ENCODE measurements at places on chromosomes 7 and 10.

DNA sequence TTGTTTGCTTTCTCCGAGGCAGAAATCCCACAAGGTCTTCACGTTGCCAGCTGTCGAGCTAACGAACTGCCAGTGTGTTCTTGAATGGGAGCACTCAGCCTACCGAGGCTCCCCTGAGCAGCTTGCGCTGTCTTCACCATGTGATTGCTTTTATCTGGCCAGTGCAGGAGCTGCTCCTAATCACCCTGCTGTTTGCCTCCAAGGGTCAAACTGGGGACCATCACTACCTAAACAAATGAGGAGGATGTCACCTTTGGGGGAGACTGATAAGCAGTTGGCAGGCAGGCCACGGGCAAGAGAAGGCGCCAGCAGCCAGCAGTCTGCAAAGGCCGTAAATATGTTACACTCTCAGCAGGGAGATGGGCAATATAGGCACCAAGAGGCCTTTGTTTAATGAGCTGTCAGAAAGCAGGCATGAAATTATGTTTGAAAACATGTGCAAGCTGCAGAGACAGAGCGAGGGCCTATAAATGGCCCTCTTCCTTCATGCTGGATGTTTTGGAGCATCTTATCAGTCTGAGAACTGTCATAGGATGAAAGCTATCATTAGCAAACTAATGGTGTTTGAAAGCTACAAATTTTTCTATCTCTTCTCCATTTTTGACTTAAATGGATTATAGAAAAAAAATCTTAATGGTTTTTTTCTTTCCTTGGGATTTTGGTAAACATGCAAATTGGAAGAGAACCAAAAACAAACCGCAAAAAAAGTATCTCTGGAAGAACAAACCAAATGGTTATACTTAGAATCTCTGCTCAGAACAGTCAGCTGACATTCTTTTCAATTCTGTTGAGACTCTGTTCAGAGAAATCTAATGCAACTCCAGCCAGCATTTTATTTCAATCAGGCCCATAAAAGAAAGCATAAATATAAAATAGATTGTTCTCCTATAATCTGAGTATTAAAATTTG lies 267.3 kb upstream of the NPVF start:
- DNase-seq: peak; percentile 94

DNA sequence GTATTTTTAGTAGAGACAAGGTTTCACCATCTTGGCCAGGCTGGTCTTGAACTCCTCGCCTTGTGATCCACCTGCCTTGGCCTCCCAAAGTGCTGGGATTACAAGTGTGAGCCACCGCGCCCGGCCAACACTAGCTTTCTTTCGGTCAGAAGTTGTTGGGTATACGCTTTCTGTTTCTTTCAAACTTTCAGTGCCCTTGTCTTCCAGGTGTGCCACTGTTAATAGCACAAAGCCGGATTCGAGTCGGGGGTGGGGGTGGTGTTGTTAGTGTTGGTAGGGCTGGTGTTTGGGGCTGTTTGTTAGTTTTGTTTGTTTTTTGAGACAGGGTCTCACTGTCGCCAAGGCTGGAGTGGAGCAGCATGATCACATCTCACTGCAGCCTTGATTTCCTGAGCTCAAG lies 33.8 kb upstream of the NANOS1 start:
- DNase-seq: no peak

DNA sequence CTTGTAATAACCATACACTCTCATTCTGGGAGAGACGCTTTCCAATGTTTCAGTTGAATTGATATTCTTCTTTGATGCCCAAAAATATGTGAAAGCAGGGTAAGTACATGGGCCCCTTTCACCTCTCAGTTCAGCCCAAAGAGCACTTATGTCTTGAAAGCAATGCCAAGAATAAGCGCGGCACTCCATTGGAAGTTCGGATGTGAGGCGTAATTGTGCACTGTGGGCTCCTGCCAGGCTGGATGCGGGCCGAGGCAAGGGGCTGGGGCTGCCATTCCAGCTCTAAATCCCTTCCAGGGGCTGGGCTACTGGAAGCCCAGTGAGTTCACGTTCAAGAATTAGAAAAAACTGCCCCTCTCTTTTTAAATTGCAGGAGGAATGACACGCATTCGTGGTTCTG lies 113.8 kb downstream of the EBF3 start:
- DNase-seq: no peak

DNA sequence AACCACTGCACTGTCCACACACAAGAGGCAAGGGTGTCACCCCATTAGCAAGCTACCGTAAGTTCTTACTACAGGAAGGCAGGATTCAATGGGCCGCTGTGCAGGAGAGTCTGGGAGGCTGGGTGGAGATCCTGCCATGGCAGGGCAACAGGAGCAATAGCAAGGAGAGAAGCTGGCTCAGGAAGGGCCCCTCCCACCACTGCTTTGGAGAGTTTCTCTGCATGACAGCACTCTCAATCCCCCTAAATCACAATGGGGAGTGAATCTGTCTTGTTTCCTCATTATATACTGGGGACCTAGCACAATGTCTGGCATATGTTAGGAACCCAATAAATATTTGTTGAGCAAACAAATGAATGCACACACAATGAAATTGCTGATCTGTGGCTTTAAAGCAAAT lies 83.2 kb upstream of the SFMBT2 start:
- no peak for DNase-seq

DNA sequence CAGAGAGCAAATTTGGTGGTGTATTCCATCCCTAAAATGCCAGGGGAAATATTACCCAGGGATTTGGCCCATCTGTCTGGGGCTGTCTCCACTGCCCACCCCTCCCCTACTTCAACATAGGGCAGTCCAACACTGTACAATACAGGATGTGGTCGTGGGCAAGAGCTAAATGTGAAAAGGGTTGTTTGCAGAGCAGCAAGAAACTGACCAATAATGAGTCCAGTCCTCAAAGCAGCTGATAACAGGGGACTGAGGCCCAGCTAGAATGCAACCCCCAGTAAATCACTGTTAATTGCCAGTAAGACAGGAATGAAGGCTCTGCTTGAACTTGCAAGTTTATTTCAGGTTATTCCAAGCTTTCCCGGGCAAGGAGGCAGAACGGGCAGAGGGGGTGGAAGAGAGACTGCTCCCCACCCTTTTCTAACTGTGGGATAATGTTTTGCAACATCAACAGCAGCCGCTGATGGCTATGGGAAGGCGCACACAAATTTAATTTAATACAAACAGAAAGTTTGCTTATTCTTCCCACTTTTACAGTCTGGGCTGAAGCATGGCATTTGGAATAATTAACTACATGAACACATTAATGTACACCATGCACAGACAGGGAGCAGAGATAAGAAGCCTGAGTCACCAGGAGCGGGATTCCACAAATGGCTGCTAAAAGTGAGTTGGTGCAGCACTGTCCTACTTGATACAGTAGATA lies 36.8 kb downstream of the AFAP1L2 start:
- DNase-seq: no peak

DNA sequence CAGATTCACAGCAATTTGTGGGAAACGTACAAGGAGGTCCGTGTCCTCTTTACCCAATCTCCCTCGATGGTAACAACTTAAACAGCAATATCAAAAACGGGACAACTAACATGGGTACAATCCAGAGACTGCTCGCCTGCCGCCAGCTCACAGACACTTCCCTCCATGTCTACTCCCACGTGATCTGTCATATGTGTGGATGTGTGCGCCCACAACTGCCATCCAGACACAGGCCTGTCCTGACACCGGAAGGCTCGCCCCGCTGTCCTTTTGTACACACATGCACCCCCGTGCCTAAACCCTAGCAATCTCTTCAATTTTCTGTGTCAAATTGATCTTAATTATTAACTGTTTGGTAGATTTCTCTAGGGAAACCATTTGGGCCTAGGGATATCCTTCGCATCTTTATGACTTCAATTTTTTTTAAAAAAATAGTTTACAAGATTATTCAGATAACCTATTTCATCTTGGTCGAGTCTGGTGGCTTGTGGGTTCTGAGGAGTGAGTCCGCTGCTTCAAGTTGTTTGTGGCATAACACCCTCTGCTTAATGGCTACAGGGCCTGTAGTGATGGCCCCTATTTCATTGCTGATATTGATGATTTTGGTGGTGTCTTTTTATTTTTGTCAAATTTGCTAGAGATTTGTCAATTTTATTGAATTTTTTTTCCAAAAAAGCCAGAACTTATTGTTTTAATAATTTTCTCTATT lies 260.6 kb downstream of the MAD1L1 start:
- no peak for DNase-seq

DNA sequence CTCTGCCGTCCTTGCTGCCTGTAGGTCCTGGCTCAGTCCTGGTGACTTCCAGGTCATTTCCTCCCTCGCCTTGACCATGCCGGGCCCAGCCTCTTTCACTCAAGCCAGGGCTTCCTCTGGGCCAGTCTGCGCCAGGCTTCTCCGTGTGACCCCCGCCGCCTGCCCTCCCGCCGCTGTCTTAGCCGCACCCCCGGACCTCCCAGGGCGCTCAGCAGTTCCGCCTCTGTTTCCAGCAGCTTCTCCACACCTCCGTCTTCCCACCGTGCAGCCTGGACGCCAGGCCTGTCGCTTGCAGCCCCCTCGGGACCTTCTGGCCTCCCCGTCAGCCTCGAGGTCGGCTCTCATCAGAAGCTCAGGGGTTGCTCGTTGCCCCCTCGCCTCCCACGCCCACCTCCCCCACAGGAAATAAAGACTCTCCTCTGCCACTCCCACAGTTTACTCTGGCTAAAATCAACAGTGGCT lies 123.0 kb upstream of the FZD8 start:
- DNase-seq: no peak

DNA sequence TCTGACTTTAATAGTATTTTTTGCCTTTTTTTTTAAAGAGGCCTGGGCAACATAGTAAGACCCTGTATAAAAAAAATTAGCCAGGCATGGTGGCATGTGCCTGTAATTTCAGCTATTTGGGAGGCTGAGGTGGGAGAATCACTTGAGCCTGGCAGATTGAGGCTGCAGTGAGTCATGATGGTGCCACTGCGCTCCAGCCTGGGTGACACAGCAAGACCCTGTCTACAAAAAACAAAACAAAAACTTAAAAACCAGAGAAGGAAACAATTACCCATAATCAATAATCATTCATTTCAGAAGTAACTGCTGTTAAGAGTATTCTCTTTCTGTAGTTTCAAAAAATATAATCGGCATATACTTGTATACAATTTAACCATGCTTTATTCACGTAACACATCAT lies 28.0 kb downstream of the VPS26A start:
- DNase-seq: no peak

DNA sequence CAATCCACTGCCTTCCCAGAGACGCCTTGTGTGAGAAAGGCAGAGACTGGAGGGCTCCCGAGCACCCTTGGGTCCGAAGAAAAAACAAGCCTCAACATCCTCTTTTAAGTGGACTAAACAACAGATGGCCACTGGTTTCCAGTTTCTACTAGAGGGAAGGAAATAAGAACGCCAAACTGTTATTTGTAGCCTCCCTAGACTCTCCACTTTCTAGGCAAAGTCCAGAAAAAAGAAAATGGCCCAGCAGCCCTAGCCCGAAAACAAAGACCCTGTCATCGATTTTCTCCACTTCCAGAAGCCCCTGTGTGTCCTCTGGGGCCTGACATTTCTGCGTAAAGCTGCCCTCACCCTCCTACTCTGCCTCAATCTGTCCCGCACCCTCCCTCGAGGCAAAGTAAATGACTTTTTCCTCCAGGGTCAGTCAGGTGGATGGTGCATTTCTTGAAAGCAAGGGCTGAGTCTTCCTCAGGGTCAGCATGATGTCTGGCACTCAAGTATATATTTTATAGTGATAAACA lies 6.0 kb downstream of the RGS10 start:
- DNase-seq: no peak

- DNase-seq: no peak
These were observed 1063.5 kb upstream of the LRRN3 start for GRCh38 chr7:110027385-110027784.

DNA sequence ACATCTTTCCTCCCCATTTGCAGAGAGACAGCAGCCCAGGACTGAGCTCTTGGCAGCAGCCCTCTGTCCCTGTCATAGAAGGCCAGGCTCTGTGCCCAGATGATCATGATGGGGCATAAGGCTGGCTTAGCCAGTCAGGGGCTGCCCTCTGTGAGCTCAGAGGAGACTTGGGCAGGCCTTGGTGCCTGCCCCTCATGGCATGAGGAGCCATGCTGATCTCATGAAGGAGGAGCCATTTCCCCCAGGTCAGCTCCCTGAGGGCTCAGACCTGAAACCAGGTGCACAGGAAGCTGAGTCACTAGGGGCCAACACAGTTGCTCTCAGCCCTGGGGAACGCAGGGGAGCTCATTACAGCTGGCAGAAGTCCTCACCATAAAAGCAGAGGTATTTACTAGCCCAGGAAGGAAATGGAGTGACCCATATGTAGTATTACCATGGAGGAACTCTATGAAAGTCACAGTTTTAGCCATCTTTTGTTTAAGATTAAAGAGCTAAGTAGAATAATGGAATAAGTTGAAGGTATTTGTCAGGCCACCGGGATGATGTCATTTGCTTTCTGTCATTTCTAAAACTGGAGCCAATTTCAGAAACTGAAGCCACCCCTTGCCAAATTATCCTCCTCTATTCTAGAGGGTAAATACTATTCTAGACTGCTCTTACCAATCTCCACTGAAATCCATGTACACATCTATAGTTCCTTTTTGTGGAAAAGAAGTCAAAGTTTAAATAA lies 362.4 kb upstream of the ZNF32 start:
- no peak for DNase-seq

DNA sequence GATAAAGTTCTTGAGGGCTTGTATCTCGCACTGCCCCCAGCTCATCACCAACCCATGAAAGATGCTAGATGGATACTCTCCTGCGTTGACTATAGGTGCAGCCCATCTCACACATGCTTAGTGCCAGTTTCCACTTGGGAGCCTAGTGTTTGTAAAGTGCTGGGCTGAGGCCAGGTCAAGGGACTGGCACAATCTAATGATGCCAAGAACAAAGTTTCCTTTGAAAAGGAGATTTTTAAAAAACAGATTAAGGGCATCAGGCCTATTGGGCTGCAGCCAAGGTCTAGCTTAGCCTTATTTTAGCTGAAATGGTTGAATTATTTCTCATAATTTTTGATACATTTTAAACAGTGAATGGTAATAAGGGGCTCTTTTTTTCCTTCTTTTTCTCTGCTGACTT lies 259.0 kb downstream of the ADRA2A start:
- no peak for DNase-seq

DNA sequence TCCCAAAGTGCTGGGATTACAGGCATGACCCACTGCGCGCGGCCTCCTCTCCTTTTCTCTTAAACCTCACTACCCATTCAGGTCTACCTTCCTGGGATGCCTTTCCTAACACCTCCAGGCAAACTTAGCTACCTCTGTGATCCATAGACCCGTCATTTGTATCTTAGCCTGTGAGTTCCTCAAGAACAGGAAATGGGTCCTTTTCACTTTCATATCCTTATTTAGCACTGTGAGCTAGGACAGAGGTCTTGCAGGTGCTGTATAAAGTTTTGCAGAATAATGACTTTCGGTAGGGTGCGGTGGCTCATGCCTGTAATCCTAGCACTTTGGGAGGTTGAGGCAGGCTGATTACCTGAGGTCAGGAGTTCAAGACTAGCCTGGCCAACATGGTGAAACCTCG lies 215.7 kb downstream of the RELN start:
- no peak for DNase-seq

GRCh38 chr7:93176992-93177580 lies 28.9 kb upstream of the SAMD9L start:
- no peak for DNase-seq

Measured in hematopoietic multipotent progenitor cell treated with erythropoietin and hydrocortisone succinate and interleukin-3 and kit ligand, for 8 days (in vitro differentiated cells).